Activated CD4-positive, alpha-beta memory T cell treated with anti-CD3 and anti-CD28 coated beads, Interleukin-2, amount 10 ng/mL, durations not matched to agents 7 days and 5 days (primary cell): ENCODE measurements at places on chromosomes 11 and 22.

DNA sequence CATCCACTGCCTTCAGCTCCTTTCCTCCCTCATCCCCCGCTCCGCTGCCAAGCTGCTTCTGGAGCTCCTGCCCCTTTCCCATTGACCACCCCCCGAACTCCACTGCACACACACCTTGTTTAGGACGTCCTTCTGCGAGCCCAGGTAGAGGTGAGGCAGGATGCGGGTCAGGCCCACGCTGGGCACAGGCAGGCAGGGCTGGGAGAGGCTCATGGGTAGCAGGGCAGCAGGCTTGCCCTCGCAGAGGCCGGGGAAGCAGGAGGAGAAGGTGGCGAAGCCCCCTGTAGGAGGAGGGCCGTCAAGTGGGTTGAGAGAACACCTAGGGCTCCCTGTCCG lies 13.3 kb downstream of the DUSP8 start:
- no peaks in the 10 kb centered on the region for H3K4me1 ChIP-seq
- no peak for DNase-seq
- no peaks in the 10 kb centered on the region for H3K27me3 ChIP-seq
- H3K27ac ChIP-seq = no peak overlapping the region
- H3K36me3 ChIP-seq = no peaks in the 10 kb centered on the region

- H3K4me3 ChIP-seq = peak overlapping the region; percentile 61
- no peaks in the 10 kb centered on the region for H3K27me3 ChIP-seq
- H3K4me1 ChIP-seq = peaks cover 38% of the 10 kb centered on the region
- H3K27ac ChIP-seq = no peak overlapping the region
- no peaks in the 10 kb centered on the region for H3K36me3 ChIP-seq
- DNase-seq = no peak
Observed at GRCh38 chr11:64845129-64845775, 799 bp upstream of the CDC42BPG start.

GRCh38 chr11:6253197-6253596 lies 6.4 kb upstream of the CCKBR start:
- H3K4me1 ChIP-seq = no peaks in the 10 kb centered on the region
- DNase-seq = no peak
- H3K27ac ChIP-seq = no peak overlapping the region
- no peaks in the 10 kb centered on the region for H3K36me3 ChIP-seq

DNA sequence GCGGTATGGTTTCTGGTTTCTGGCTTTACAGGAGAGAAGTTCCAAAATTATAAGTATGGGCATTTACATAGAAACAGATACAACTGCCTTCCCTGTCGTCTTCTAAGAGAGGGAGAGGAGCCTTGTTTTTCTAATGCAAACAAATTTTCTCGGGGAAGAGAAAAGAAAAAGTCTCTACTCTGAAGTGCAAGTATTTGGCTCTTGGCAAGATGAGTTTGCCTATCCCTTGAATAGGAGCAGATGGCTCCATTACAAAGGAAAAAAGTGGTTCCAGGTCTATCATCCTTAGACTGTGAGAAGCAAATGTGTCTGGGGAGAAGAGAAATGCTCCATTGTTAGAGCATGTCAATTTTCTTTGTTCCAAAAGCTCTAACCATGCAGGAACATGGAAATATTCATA lies 455.6 kb downstream of the BUD13 start:
- H3K4me1 ChIP-seq = no peaks in the 10 kb centered on the region
- H3K36me3 ChIP-seq = no peaks in the 10 kb centered on the region
- H3K27me3 ChIP-seq = peaks cover 9% of the 10 kb centered on the region
- no peak overlapping the region for H3K4me3 ChIP-seq
- no peak overlapping the region for H3K27ac ChIP-seq

DNA sequence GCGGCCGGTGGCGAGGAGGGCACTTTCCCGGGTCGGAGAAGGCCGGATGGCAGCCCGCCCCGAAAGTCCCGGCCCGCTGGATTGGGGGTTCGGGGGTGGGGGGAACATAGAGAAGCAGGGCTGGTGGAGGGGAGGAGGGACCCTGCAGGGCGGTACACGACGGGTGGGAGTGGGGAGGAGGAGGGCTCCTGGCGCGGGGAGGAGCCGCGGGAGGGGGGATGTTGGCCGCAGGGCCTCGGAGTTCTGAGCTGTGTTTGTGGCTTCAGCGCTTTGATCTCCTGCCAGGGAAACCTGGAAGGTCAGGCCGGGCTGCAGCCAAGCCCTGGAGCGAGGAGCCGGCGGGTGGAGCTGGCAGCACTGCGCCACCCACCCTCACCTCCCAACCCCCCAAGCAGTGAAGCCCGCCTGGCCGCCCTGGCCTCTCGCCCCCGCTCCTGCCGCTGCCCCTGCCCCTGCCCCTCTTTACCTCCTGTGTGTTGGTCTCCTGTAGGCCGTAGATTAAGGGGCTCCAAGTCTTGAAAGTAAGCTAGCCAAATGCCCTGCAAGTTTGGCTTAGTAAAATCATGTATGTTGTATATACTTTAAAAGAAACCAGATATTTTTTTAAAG lies 30.9 kb downstream of the C22orf31 start:
- peaks cover 48% of the 10 kb centered on the region for H3K27me3 ChIP-seq
- no peak for DNase-seq
- no peaks in the 10 kb centered on the region for H3K36me3 ChIP-seq
- no peak overlapping the region for H3K4me3 ChIP-seq
- H3K4me1 ChIP-seq = peaks cover 11% of the 10 kb centered on the region
- no peak overlapping the region for H3K27ac ChIP-seq

GRCh38 chr22:49418341-49418894 lies 409.3 kb downstream of the BRD1 start:
- H3K36me3 ChIP-seq = no peaks in the 10 kb centered on the region
- no peaks in the 10 kb centered on the region for H3K4me1 ChIP-seq

GRCh38 chr22:20554824-20555223 lies 47.4 kb downstream of the MED15 start:
- no peaks in the 10 kb centered on the region for H3K27me3 ChIP-seq
- H3K27ac ChIP-seq = peak overlapping the region; percentile 100
- DNase-seq = no peak
- H3K4me3 ChIP-seq = no peak overlapping the region

- no peaks in the 10 kb centered on the region for H3K4me1 ChIP-seq
- H3K4me3 ChIP-seq = no peak overlapping the region
- no peaks in the 10 kb centered on the region for H3K27me3 ChIP-seq
Observed at GRCh38 chr11:76462317-76462716, 17.5 kb downstream of the EMSY start.

GRCh38 chr22:16699326-16699725 lies 106.7 kb upstream of the CCT8L2 start:
- H3K4me1 ChIP-seq = no peaks in the 10 kb centered on the region
- H3K36me3 ChIP-seq = no peaks in the 10 kb centered on the region
- no peak overlapping the region for H3K27ac ChIP-seq
- no peak for DNase-seq

GRCh38 chr11:10326012-10326964 lies 21.4 kb downstream of the ADM start:
- peaks cover 14% of the 10 kb centered on the region for H3K27me3 ChIP-seq
- peaks cover 7% of the 10 kb centered on the region for H3K4me1 ChIP-seq
- no peak for DNase-seq
- H3K4me3 ChIP-seq = no peak overlapping the region

DNA sequence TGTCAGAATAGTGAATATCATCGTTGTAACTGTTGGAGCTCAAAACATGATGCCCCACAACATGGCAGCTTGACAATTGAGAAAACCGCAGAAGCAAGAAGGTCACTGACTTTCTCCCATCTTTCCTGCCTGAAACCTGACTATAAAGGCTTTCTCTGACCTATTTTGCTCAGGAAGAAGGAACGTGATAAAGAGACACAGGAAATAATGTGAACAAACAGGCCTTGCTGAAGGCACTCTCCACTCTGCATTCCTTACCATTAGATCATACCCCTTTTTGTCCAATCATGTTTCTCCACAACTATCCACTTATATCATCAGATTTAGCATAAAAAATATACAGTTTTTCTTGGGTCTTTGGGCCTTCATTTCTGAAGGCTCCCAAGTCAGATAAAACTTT lies 916.8 kb downstream of the METTL15 start:
- no peak overlapping the region for H3K4me3 ChIP-seq
- no peak overlapping the region for H3K27ac ChIP-seq
- no peaks in the 10 kb centered on the region for H3K4me1 ChIP-seq
- no peaks in the 10 kb centered on the region for H3K36me3 ChIP-seq
- H3K27me3 ChIP-seq = no peaks in the 10 kb centered on the region

DNA sequence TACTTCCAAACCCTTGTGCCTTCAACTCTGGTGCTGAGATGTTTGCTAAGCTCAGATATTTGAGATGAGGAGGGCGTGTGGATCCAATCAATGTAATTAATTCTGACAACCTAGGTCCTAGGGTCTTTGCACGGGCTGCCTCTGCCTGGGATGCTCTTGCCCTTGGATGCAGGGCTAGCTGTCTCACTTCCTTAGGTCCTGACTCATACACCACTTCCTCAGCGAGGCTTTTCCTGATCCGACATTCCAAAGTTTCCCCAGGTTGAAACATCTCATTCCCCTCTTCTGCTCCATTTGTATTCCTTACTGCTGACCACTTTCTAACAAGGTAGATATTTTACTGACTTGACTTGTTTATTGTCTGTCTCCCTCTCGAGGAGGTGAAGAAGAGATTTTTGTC lies 43.0 kb upstream of the NTM start:
- H3K4me1 ChIP-seq = no peaks in the 10 kb centered on the region
- H3K36me3 ChIP-seq = no peaks in the 10 kb centered on the region
- H3K27me3 ChIP-seq = no peaks in the 10 kb centered on the region

DNA sequence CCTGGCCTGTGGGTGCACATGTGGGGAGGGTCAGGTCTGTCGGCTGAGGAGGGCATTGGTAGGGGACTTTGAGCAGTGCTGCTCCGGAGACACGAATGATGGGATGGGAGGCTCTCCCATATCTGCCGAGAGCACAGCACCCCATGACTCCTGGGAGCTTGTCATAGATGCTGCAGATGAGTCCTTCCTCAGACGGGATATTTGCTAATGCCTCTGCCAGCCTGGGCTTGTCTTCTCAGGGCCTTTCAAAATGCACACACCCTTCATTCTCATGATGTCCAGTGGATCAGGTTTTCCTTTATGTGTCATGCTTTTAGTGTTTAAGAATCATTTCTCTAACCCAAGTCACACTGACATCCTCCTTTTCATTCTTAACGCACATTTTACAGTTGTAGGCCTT lies 8.1 kb upstream of the RNH1 start:
- H3K4me1 ChIP-seq = peaks cover 9% of the 10 kb centered on the region
- peaks cover 37% of the 10 kb centered on the region for H3K36me3 ChIP-seq
- no peak for DNase-seq
- H3K4me3 ChIP-seq = no peak overlapping the region

DNA sequence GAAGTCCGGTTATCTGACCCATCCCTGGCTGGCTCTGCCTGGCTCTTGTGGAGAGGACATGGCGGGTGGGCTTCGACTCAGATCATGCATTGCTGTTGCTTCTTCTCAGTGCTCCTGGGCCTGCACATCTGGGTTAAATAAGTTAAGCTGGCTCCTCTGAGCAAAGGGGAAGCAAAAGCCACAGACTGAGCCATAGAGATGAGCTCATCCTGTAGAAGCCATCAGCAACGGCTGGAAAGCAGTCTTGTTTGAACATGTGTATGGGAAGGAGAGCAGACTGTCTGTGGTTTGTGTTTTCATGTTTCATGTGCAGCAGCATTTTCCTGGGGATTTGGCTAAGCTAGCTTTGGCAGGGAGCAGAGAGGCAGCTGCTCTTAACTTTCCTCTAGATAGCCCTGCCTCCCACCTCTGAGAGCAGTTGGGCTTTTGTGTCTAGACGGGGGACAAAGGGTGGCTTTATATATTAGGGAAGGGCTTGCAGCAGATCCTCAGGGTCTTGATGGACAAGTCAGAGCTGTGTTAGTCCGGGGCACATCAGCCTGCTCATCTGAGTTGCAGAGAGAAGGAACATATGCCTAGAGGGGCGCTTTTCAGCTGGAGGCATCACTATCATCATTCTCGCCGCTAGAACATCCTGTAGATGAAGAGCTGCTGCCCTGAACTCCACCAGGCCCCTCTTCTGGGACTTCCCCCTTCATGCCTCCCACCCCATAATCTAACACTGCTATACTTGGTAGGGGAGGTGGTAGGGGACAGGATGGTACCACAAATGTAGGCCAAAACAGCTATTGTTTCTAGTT lies 14.9 kb downstream of the DCPS start:
- peaks cover 36% of the 10 kb centered on the region for H3K36me3 ChIP-seq
- peak; percentile 44 for DNase-seq
- H3K4me1 ChIP-seq = peaks cover 33% of the 10 kb centered on the region

DNA sequence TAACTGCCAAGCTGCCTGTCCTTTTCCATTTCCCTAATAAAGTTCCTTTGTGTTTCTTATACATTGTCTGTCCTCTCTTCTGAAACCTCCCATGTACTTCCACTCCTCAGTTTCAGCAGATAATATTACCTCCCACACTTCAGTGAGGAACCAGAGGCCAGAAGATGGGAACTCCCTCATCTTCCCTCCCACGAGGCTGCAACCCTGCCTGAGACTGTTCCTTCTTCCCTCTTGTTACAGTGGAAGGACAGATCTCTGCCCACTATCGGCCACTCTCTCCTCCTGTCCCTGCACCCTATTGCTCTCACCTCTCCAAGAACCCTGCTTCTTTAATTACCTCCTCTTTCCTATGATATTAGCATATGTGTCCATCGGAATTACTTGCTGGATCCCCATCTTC lies 38.1 kb upstream of the SWAP70 start:
- no peak for DNase-seq
- H3K36me3 ChIP-seq = no peaks in the 10 kb centered on the region
- no peaks in the 10 kb centered on the region for H3K4me1 ChIP-seq
- no peak overlapping the region for H3K4me3 ChIP-seq
- H3K27me3 ChIP-seq = peaks cover 24% of the 10 kb centered on the region
- no peak overlapping the region for H3K27ac ChIP-seq
